Glutamatergic neuron (in vitro differentiated cells): ENCODE measurements at places on chromosomes 6 and 20. TPM values are rescaled to one million over a fixed set of nuclear protein-coding genes. Genes with fewer than 3 reads are reported as not detected.

The MMP24 gene
- total RNA-seq, result 19.0 TPM

DNA sequence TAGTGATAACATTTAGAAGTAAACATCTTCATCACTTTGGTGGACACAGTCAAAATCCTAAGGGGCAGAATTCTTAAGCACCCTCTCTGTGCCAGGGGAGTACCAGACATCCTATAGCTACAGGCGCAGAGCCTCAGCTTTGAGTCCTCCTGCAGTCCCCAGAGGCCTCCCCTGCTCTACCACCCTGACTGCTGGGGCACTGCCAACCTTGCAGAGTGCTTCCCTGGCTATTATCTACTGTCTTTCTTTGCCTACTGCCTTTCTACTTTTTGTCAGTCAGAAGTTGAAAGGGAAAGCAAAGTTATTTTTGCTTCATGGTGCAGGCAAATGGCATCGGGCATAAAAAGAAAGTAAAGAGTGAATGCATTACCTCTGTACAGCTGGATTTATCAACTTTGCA, 80.1 kb downstream of the AIG1 start:
- no peak overlapping the region for H3K4me3 ChIP-seq
- H3K4me1 ChIP-seq, result no peaks in the 10 kb centered on the region
- H3K36me3 ChIP-seq, result no peaks in the 10 kb centered on the region

DNA sequence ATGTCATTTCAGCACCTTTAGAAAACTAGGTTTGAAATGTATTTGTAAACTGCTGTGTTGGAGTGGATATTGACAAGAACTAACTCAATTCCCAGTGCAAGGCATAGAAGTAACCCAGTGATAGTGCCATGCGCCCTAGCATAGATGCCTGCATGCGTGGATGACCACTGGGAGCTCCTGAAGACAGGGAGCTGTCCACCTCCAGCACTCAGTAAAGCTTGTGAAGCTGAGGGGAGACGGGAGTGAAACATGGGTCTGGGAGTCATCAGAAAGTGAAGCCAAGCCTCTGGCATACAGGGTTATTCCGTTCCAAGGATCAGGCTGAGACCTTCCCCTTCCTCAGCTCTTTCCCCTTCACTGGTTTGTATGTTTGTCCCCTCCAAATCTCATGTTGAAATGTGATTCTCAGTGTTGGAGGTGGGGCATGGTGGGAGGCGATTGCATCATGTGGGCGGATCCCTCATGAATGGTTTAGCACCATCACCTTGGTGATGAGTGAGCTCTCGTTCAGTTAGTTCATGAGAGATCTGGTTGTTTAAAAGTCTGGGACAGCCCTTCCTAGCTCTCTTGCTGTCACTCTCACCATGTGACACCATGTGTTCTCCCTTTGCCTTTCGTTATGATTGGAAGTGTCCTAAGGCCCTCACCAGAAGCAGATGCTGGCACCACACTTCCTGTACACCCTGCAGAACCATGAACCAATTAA, 146.5 kb upstream of the FERMT1 start:
- no peaks in the 10 kb centered on the region for H3K4me1 ChIP-seq
- no peak for DNase-seq
- H3K36me3 ChIP-seq, result no peaks in the 10 kb centered on the region
- no peak overlapping the region for H3K4me3 ChIP-seq
- H3K27me3 ChIP-seq, result no peaks in the 10 kb centered on the region
- H3K27ac ChIP-seq, result no peak overlapping the region

DNA sequence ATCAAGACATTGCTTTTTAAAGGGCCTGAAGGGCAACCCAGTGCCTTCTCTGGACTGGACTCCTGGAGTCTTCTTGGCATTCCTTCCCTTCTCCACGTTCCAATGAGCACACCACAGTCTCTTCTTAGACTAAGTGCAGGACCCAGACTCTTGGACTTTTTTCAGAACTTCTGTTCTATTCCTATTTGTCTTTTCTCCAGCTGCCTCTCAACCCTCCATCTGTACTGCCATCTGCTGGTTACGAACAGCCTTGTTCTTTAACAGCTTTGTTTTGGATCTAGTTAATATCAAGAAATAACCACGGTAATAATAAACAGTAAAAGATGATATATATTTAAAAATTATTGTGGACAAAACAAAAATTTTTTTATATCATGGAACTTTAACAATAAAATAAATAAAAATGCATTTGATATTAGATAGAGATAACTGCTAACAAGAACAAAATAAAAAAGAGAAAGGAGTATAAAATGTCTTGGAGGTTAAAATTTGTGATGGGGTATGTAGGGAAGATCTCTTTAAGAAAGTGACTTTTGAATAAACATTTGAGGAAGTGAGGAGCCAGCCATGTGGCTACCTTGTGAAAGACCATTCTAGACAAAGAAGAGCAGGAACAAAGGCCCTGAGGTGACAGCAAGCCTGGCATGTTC, 105.1 kb upstream of the HCRTR2 start:
- H3K4me1 ChIP-seq, result no peaks in the 10 kb centered on the region
- peak; percentile 25 for DNase-seq
- no peaks in the 10 kb centered on the region for H3K27me3 ChIP-seq
- no peaks in the 10 kb centered on the region for H3K36me3 ChIP-seq
- peak overlapping the region; percentile 4 for H3K27ac ChIP-seq

The MRAP2 gene
- 5.1 TPM for total RNA-seq

DNA sequence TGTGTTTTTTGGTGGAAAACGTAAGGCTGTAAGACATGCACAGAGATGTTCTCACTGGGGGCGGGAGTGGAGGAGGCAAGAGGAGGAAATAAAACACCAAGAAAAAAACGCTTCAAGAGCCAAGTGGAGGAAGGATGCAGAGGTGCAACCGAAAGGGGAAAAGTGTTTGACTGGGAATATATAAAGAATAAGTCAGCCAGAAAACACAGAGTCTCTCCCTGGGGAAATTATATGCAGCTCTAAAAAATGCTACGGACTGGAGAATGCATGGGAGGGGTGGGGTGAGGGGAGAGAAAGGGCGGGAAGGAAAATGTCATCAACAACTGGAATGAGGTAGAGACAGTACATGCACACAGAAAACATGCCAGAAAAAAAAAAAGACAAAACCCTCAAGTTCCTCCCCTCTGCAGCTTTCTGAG, 133.5 kb downstream of the SCML4 start:
- peak overlapping the region; percentile 86 for H3K27ac ChIP-seq
- peaks cover 6% of the 10 kb centered on the region for H3K4me1 ChIP-seq

The TINAG gene
- total RNA-seq, result not detected

GRCh38 chr6:20416567-20417345, 15.1 kb downstream of the E2F3 start:
- peaks cover 1% of the 10 kb centered on the region for H3K4me1 ChIP-seq
- DNase-seq, result no peak

The RIMS4 gene
- total RNA-seq, result 96.1 TPM

DNA sequence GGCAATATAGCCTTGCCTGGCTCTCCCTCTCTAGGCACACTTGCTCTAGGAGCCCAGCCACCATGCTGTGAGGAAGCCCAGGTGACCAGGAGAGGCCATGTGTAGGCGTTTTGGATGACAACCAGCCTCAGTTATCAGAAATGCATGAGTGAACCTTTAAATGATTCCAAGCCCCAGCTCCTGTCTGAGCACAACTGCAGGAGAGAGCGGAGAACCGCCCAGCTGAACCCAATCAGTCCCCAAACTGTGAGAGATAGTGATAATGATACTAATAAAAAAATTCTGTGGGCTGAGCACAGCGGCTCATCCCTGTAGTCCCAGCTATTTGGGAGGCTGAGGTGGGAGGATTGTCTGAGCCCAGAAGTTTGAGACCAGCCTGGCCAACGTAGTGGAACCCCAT, 83.8 kb upstream of the TOX2 start:
- no peaks in the 10 kb centered on the region for H3K4me1 ChIP-seq
- DNase-seq, result no peak
- H3K4me3 ChIP-seq, result no peak overlapping the region
- peaks cover 5% of the 10 kb centered on the region for H3K27me3 ChIP-seq
- no peak overlapping the region for H3K27ac ChIP-seq

GRCh38 chr6:108559097-108559883, 1.4 kb upstream of the FOXO3 start:
- DNase-seq, result peak; percentile 83
- H3K4me3 ChIP-seq, result peak overlapping the region; percentile 96
- peak overlapping the region; percentile 93 for H3K27ac ChIP-seq
- H3K36me3 ChIP-seq, result peaks cover 7% of the 10 kb centered on the region

DNA sequence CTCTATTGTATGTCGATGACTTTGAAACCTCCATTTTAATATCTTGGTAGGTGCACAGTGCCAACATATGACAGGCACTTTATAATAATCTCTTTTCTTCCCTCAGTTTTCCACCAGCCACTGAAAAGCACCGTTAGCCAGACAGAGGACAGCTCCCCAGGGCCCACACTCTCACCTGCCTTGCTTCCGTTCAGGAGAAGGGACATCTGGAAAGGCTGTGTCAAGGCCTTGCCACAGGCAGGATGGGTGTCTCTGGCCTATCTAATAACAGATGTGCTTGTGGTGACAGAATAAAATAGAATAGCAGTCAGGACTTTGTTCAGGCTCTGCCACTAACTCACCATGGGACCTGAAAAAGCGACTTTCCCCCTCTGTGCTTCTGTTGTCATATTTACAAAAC, 75.5 kb upstream of the CCDC167 start:
- DNase-seq, result no peak
- peaks cover 55% of the 10 kb centered on the region for H3K4me1 ChIP-seq
- H3K36me3 ChIP-seq, result no peaks in the 10 kb centered on the region
- H3K4me3 ChIP-seq, result peak overlapping the region; percentile 35
- H3K27me3 ChIP-seq, result no peaks in the 10 kb centered on the region
- no peak overlapping the region for H3K27ac ChIP-seq

The GGTLC1 gene
- total RNA-seq, result not detected

DNA sequence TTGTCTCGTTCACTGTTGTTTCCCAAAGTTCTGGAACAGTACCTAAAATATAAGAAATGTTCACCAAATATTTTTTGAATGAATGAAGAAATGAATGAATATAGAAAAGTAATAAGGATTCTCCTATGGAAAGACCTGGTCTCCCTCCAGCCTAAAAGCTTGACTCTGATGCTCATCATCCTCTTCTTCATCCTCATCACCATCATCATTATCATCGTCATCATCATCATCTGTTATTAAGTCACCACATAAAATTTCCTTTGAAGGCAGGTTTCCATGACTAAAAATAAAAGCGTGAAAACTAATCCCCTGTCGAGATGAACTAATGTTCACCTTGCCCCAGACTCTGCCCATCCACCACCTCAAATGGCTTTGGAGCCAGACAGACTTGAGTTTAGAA, 216.9 kb upstream of the PRND start:
- H3K4me3 ChIP-seq, result no peak overlapping the region
- no peak overlapping the region for H3K27ac ChIP-seq
- peaks cover 7% of the 10 kb centered on the region for H3K36me3 ChIP-seq

DNA sequence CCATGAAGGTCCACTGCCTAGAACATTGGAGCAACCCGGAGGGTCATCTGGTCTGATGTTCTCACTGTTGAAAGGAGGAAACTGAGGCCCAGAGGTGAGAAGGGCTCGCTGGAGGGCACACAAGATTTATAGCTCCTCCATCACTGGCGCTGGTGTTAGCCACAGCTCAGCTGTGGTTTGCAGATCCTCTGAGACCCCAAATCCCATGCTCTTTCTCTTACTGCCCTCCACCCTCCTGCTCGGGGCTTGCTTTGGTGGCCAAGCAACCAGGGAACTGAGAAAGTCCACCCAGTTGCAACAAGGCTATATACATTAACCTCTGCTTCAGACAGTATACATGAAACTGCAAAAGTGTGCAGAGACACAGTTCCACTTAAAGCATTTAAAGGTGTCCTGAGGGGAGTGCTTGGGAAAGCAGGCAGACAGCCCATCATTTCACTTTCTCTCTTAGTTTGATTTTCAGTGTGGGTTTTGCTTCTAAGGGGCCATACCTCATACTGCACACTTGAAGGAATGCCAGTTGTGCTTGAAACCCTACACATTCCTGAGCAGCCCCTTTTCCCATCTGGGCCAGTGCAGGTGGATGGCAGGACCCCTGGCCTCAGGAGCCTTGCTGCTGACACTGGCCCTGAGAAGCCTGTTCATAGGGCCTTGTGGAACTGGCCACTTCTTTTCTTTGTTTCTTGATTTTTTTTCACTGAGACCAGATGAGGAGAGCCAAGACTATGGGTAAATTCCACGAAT, 347.6 kb downstream of the CDC5L start:
- H3K4me1 ChIP-seq, result peaks cover 5% of the 10 kb centered on the region
- no peaks in the 10 kb centered on the region for H3K36me3 ChIP-seq
- peaks cover 6% of the 10 kb centered on the region for H3K27me3 ChIP-seq
- H3K27ac ChIP-seq, result no peak overlapping the region
- no peak for DNase-seq

The RFX6 gene
- total RNA-seq, result not detected

The PACRG gene
- not detected for total RNA-seq

GRCh38 chr6:36962874-36963273, 8.3 kb downstream of the PI16 start:
- no peaks in the 10 kb centered on the region for H3K36me3 ChIP-seq
- peaks cover 3% of the 10 kb centered on the region for H3K27me3 ChIP-seq
- peak; percentile 55 for DNase-seq
- H3K27ac ChIP-seq, result no peak overlapping the region

The AIF1 gene
- total RNA-seq, result not detected

DNA sequence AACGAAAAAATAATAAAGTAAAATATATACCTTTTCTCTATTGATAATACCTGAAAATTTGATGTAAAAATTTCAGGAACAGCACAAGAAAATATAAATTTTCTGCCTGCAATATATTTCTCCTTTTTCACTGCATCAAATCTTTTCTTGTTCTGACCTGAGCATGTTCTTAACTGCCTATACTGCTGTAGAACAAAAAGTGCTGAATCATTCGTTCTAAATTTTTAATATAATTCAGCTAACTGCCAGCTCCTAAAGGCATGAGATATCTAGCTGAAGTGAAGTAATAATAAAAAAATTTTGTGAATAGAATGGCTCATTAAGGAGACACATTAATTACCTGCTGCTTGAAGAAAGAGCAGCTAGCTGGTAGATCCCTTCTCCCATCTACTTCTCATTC, 188.6 kb upstream of the FKBP1C start:
- H3K4me3 ChIP-seq, result no peak overlapping the region
- no peak overlapping the region for H3K27ac ChIP-seq
- DNase-seq, result no peak
- no peaks in the 10 kb centered on the region for H3K27me3 ChIP-seq
- H3K36me3 ChIP-seq, result no peaks in the 10 kb centered on the region

- peaks cover 18% of the 10 kb centered on the region for H3K27me3 ChIP-seq
- peak; percentile 91 for DNase-seq
- no peaks in the 10 kb centered on the region for H3K36me3 ChIP-seq
- H3K4me3 ChIP-seq, result peak within 1 kb of the TSS; percentile 93
- peak within 1 kb of the TSS; percentile 93 for H3K27ac ChIP-seq
- H3K4me1 ChIP-seq, result peaks cover 44% of the 10 kb centered on the region
These were observed at the start of gene CST3 for GRCh38 chr20:23637282-23638221. TSS of gene CST3 (minus strand) at chr20:23637955. CDS start at chr20:23637862, 93 bp downstream.

The TUBB2B gene
- 1,777 TPM for total RNA-seq

The NSFL1C gene
- 71.4 TPM for total RNA-seq

The COL19A1 gene
- total RNA-seq, result 0.78 TPM

GRCh38 chr6:125806813-125807212, 16.1 kb downstream of the NCOA7 start:
- no peak for DNase-seq
- no peaks in the 10 kb centered on the region for H3K27me3 ChIP-seq
- peaks cover 4% of the 10 kb centered on the region for H3K4me1 ChIP-seq
